ENCODE measurements at places on chromosomes 5 and 9. TPM values are rescaled to one million over a fixed set of nuclear protein-coding genes. Genes with fewer than 3 reads are reported as not detected.

The AFAP1L1 gene
- total RNA-seq: 8.6 TPM

The SLCO6A1 gene
- not detected for total RNA-seq

DNA sequence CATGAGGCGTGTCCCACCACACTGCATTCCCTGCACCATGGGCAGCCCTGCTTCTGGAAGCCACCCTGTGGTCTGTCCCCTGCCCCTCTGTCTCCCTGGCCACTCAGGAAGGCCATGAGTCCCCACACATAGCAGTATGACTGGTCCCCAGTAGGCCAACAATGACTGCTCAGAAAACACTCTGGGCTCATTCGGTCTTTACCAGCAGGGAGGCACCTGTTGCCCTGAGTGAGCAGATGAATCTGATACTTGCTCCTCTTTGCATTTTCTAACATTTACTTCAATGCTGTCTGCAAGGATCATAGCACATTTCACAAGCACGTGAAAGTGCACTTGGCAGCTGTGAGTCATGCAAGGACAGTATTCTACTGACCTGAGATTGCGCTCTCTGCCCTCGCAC lies 365.4 kb upstream of the IRX1 start:
- H3K27ac ChIP-seq: no peak overlapping the region
- no peak overlapping the region for H3K4me3 ChIP-seq
- H3K36me3 ChIP-seq: no peaks in the 10 kb centered on the region
- DNase-seq: no peak

The NIPSNAP3A gene
- total RNA-seq: 20.4 TPM

The SCGB3A1 gene
- total RNA-seq: not detected

The HABP4 gene
- 16.8 TPM for total RNA-seq

The DMRT2 gene
- 0.36 TPM for total RNA-seq

- H3K4me3 ChIP-seq: no peak overlapping the region
- no peaks in the 10 kb centered on the region for H3K36me3 ChIP-seq
- H3K27me3 ChIP-seq: no peaks in the 10 kb centered on the region
- DNase-seq: no peak
These were observed 161.1 kb downstream of the MAST4 start for GRCh38 chr5:66757219-66757833.

- DNase-seq: no peak
- no peak overlapping the region for H3K4me3 ChIP-seq
- no peaks in the 10 kb centered on the region for H3K27me3 ChIP-seq
These were observed 341.0 kb downstream of the EBF1 start for GRCh38 chr5:158758675-158759074.

DNA sequence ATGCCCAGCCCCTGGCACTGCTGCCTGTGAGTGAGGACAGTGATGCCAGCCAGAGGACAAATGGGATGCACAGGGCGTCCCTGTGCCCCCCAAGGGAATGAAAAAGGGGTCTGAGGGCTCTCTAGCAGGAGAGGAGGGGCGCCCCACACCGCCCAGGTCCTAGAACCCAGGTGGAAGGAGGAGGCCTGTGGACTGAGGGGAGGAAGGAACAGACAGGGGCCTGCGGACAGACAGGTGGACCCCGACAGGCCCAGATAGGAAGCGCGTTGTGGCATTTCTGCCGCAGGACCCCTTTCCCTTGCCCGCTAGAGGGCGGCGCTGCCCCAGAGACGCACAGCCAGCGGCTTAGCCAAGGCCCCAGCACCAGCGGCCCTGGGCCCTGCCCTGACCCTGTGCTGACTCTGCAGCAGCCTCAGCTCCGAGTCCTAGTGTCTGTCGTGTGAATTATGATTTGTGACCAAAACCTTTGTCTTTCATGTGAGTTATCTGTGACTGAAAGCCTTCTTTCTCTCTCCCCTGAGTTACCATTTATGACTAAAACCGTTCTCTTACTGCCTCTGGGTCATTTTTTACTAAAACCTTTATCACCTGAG lies 30.7 kb downstream of the TRIP13 start:
- H3K36me3 ChIP-seq: no peaks in the 10 kb centered on the region
- no peak overlapping the region for H3K4me3 ChIP-seq

- no peak overlapping the region for H3K27ac ChIP-seq
- H3K27me3 ChIP-seq: no peaks in the 10 kb centered on the region
- H3K4me1 ChIP-seq: no peaks in the 10 kb centered on the region
- no peak overlapping the region for H3K4me3 ChIP-seq
- no peaks in the 10 kb centered on the region for H3K36me3 ChIP-seq
- DNase-seq: no peak
These were observed 72.9 kb downstream of the IQGAP2 start for GRCh38 chr5:76475936-76476335.

DNA sequence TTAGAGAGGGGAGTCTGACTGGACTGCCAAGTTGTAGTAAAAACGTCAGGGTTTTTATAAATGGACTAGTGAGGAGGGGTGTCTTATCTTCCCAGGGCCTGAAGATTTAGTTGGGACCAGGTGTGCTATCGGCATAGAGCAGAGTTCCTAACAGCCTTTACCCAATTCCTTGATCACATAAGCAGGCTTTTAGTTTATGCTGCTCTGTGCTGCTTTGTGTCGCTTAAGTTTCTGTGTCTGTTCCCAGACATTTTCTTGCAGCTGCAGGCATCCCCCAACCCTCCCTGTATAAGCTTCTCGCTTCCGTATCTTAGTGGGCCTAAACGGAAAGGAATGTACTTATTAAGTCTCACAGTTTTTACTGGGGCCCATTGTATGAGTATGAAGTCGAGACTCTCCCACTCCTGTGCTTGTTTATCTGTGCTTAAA lies 2.6 kb upstream of the SMC5 start:
- no peaks in the 10 kb centered on the region for H3K36me3 ChIP-seq
- H3K27me3 ChIP-seq: no peaks in the 10 kb centered on the region
- H3K4me3 ChIP-seq: peak overlapping the region; percentile 28
- no peak for DNase-seq
- H3K27ac ChIP-seq: peak overlapping the region; percentile 95
- peaks cover 47% of the 10 kb centered on the region for H3K4me1 ChIP-seq

DNA sequence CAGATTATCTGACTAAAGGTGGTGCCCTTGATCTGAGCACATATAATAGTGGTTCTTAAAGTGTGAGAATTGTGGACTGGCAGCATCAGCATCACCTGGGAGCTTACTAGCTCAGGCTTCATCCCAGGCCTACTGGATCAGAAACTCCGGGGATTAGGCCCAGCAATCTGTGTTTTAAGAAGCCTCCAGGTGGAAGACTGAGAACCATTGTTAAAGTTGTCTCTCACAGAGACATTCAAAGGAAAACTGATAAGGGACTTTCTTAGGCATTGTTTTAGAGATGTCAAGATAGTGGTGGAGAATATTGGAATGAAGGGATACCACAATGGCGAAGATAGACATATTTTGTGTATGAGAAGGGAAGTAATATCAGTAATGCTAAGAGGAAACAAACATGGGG lies 59.5 kb downstream of the STX17 start:
- no peaks in the 10 kb centered on the region for H3K4me1 ChIP-seq
- H3K36me3 ChIP-seq: peaks cover 51% of the 10 kb centered on the region
- H3K27me3 ChIP-seq: no peaks in the 10 kb centered on the region
- H3K27ac ChIP-seq: no peak overlapping the region

GRCh38 chr5:54886866-54887265 lies 98.5 kb downstream of the ESM1 start:
- DNase-seq: no peak
- H3K36me3 ChIP-seq: no peaks in the 10 kb centered on the region
- no peaks in the 10 kb centered on the region for H3K27me3 ChIP-seq
- H3K4me1 ChIP-seq: peaks cover 6% of the 10 kb centered on the region

DNA sequence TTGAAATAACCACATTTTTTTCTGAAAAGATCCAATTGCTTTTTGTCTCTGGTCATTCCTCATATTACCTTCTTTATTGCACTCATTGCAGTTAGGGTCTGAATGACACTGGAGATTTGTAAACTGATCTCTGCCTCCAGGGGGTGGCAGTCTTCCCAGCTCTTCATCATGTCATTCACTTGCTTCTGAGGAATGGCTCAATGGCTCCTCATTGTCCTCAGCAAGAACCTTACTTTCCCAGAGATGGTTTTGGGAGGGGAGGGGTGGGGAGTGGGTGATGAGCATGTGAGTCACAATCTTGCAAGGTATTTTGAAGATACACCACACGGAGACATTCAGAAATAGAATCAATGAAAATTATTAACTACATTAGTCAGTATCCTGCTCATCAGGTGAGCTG lies 159.8 kb upstream of the GAS1 start:
- no peak for DNase-seq
- no peaks in the 10 kb centered on the region for H3K36me3 ChIP-seq
- H3K4me3 ChIP-seq: no peak overlapping the region
- no peaks in the 10 kb centered on the region for H3K4me1 ChIP-seq

DNA sequence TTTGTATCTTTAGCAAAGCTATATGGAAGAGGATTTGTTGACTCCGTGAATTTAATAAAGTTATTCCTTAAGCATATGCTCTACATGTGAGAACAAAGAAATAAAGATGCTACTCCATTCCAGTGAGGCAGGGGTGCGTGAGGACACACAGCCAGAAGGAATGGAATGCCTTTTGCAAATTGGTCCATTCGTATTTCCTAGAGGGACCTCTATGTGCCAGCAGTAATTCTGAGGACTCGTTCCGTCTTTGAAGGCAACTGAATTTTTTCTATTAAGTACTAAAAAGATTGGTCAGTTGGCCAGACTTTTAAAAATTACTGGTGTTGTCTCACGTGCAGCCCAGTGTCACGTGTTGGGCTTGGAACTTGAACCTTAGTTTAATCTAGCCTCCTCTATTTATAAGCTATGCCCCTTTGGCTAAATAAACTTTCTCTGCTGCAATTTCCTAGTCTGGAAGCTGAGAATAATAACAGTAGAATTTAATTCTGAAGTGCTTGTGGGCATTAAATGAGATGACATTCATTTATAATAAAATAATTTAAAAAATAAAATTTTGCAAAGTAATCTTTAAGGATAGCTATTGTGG lies 13.9 kb downstream of the RAI14 start:
- peak overlapping the region; percentile 83 for H3K27ac ChIP-seq
- H3K4me1 ChIP-seq: peaks cover 45% of the 10 kb centered on the region
- H3K36me3 ChIP-seq: no peaks in the 10 kb centered on the region
- H3K27me3 ChIP-seq: no peaks in the 10 kb centered on the region
- H3K4me3 ChIP-seq: no peak overlapping the region

DNA sequence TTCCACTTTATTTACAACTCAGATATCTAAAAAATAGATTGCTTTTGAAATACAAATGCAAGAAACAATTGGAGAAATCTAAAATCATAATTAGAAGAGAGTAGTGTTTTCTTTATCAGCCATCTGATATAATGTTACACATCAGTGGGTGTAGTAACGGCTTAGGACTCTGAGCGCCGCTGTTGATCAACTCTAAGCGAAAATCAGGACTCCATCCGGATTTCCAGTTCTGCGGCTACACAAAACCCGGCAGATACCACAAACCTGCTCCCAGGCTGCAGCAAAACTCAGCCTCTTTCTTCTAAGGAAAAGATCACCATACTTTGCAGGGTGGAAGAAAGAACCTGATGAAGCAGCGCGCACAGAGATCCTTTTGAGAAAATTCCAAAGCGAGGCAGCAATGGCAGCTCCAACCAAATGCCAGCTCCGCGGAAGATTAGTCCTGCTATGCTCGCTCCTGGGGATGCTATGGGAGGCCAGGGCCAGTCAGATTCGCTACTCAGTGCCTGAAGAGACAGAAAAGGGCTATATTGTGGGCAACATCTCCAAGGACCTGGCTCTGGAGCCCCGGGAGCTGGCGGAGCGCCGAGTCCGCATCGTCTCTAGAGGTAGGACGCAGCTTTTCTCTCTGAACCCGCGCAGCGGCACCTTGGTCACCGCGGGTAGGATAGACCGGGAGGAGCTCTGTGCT lies at the start of gene PCDHGA9:
Gene PCDHGA9 (plus strand): TSS at position 226 of the 691 bp plus-strand sequence. CDS start 175 bp downstream, at position 401.
- no peaks in the 10 kb centered on the region for H3K27me3 ChIP-seq
- H3K4me3 ChIP-seq: peak within 1 kb of the TSS; percentile 21
- H3K36me3 ChIP-seq: no peaks in the 10 kb centered on the region
- DNase-seq: no peak
- H3K27ac ChIP-seq: no peak within 1 kb of the TSS
- H3K4me1 ChIP-seq: no peaks in the 10 kb centered on the region

DNA sequence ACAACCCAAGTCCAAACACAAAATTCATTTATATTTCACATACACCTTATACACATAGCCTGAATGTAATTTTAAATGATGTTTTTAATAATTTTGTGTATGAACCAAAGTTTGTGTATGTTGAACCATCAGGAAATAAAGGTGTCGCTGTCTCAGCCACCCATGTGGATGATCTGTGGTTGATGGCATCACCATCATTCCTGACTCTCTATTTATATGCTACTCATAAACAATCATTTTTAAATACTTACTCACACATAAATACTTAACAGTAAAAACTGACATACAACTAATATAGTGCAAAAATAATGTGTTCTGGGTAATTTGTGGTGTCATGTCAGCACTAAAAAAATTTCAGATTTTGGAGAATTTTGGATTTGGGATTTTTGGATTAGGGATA lies 38.4 kb downstream of the SMC5 start:
- H3K27ac ChIP-seq: no peak overlapping the region
- DNase-seq: no peak
- H3K36me3 ChIP-seq: peaks cover 11% of the 10 kb centered on the region
- no peaks in the 10 kb centered on the region for H3K4me1 ChIP-seq
- H3K27me3 ChIP-seq: no peaks in the 10 kb centered on the region

The PDE8B gene
- total RNA-seq: 11.3 TPM

The NOXA1 gene
- 2.9 TPM for total RNA-seq

- no peaks in the 10 kb centered on the region for H3K36me3 ChIP-seq
- H3K4me3 ChIP-seq: no peak overlapping the region
- DNase-seq: no peak
- no peaks in the 10 kb centered on the region for H3K4me1 ChIP-seq
These were observed 719.2 kb upstream of the ARRDC3 start for GRCh38 chr5:92102313-92102712.

DNA sequence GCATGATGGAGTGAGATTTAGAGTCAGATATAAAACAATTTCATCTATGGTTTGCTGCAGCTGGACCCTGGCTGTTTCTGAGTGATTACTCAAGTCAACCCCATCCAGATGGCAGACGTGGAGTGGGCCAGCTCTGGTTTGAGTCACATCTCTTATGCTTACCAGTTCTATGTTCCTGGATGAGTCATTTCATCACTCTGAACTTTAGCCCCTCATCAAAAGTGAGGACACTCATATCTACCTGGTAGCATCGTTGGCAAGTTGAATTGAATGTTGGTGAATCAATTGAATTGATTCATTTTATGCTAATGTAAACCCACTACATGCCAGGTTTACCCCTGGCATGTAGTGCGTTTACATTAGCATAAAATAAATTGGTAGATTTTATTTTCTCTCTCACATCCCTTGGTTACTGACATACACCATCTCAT lies 176.4 kb downstream of the FGF18 start:
- H3K36me3 ChIP-seq: no peaks in the 10 kb centered on the region
- H3K4me3 ChIP-seq: no peak overlapping the region
- peak overlapping the region; percentile 46 for H3K27ac ChIP-seq
- H3K27me3 ChIP-seq: no peaks in the 10 kb centered on the region
- DNase-seq: no peak

The TLE1 gene
- total RNA-seq: 45.7 TPM

DNA sequence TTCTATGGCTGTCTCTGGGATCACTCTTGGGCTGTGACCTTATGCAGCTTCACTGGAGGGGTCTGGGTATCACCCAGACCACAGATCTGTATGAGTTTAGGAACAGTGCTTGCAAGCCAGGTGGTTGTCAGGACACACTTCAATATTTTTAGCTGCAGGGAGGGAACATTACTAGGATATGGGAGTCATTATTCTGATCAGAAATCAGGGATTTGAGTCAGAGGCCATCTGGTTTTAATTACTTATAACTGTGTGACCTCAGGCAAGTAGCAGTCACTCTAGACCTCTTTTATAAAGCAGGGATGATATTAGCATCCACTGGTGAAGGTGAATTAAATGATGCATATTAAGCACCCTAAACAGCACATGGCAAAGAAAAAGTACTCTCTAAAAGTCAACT lies 60.1 kb upstream of the NMUR2 start:
- no peaks in the 10 kb centered on the region for H3K27me3 ChIP-seq
- no peak overlapping the region for H3K27ac ChIP-seq
- no peaks in the 10 kb centered on the region for H3K4me1 ChIP-seq
- no peaks in the 10 kb centered on the region for H3K36me3 ChIP-seq

The ZFP2 gene
- total RNA-seq: 3.9 TPM
